ENCODE measurements at places on chromosomes 11 and 22. TPM values are rescaled to one million over a fixed set of nuclear protein-coding genes. Genes with fewer than 3 reads are reported as not detected.

DNA sequence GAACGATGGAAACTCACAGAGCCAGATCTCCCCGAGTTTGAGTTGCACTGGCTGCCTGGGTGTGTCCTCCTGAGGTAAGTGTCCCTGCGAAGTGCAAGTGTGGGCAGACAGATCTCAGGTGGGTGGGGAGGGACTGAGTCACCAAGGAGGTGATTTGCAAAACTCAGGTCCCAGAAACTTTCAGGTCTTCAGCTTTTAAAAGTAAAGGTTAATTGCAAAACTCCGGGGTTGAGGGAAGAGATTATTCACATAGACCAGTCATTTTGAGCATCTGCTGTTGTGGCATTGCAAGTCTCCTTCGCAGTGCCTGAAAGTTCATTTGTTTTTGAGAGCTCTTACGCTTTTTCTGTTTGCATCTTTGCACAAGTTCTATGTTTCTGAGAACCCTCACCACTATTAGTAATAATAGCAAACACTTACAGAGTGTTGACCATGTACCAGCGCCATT lies 7.1 kb downstream of the CD44 start:
- DNase-seq = no peak

- DNase-seq = no peak
These were observed 2.7 kb upstream of the LDHAL6A start for GRCh38 chr11:18452927-18453326.

Gene MRGPRX1
- not detected for total RNA-seq

DNA sequence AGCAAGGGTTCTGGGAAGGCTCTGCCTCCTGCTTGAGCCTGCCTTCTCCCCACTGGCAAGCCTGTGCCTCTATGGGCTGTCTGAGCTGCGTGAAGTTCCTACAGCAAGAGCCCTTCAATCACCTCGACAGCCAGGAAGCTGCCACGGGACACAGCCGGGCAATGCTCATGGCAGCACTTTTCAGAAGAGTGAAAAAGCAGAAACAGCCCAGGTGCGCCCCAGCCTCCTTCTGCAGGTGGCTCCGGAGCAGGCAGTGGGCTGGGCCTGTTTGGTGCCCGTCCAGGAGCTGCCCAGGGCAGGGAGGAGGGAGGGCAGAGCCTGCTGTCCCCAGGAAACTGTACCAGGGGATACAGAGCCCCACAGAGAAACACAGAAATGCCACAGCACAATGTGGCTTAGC lies 24.6 kb upstream of the COMT start:
- DNase-seq = no peak

DNA sequence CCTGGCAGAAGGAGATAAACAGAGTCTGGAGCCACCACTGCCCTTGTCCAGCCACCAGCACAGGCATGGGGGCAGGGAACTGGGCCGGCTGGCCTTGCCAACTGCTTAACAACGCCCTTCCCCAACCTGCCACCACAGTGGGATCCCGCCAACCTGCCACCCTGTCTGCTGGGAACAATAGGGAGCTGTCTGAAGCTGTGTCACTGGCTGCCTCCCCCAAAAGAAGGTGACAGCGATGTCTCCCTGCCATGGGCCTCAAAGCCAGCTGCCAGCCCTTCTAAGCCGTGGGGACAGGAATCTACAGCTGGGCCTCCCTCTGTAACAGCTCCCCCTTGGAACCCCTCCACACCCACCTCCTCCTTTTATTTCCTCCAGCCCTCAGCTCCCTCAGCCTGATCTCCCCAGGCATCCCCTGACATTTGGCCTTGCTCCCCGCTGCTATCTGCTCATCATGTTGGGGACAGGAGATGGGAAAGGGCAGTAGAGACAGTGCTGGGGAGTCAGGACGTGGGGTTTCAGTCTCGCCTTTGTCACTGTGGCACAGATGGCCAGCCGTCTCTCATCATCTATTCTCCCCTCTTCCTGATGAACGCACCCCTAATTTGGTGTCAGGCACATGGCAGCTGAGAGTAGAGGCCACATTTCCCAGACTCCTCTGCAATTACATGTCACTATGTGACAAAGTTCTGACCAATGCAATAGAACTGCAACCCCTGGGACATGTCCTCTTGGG lies 51.3 kb upstream of the PRDM11 start:
- no peak for DNase-seq

DNA sequence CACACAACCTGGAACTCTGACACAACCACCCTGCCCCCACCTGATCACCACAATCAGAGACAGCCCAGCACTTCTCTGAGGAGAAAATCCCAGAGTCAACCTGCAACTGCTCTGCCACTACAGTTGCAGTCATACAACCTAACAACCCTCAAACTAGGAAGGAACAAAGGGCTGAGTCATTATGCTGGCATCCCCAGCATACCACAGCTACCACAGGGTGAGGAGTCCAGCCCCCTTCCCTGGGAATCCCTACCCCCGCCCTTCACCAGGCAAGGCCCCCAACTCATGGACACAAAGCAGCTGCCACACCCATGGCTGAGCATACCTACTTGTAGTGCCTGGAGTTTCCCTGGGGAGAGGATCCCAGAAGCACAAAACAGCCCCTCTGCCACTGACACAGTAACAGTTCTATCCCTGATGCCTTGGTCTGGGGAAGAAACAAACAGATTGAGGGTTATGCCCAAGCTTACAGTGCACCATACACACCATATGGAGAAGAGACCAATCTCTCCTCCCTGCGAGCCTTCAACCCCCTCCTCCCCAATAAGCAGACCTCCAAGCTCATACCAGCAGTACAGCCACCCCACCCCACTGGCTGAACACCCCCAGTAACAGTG lies 68.5 kb upstream of the C11orf58 start:
- DNase-seq = no peak
